ENCODE measurements at places on chromosomes 7 and 10.

DNA sequence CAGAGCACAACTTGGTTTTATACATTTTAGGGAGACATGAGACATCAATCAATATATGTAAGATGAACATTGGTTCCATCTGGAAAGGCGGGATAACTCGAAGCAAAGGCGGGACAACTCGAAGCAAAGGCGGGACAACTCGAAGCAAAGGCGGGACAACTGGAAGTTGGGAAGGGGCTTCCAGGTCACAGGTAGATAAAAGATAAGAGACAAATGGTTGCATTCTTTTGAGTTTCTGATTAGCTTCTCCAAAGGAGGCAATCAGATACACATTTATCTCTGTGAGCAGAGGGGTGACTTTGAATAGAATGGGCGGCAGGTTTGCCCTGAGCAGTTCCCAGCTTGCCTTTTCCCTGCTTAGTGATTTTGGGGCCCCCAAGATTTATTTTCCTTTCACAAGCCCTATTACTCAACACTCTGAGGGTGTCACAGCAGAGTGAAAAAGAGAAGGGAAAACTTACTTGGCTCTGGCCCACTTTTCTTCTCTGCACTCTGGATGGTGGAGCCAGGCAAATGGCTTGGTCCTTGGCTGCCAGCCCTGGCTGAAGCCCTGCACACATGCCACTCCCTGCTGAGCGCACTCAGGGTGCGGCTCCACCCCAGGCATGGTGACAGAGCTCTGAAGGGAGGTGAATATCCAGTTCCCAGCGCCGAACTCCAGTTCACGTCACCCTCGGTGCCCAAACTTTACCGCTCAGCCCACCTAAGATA is 46.7 kb downstream of the PARD3 start:
- peak; percentile 85 for DNase-seq

GRCh38 chr7:76151932-76152331 is 49.8 kb upstream of the SRRM3 start:
- no peak for DNase-seq

GRCh38 chr10:8301831-8302230 is 247.3 kb downstream of the GATA3 start:
- no peak for DNase-seq

- no peak for DNase-seq
Observed at GRCh38 chr10:113661332-113661731, 2.5 kb downstream of the NRAP start.

DNA sequence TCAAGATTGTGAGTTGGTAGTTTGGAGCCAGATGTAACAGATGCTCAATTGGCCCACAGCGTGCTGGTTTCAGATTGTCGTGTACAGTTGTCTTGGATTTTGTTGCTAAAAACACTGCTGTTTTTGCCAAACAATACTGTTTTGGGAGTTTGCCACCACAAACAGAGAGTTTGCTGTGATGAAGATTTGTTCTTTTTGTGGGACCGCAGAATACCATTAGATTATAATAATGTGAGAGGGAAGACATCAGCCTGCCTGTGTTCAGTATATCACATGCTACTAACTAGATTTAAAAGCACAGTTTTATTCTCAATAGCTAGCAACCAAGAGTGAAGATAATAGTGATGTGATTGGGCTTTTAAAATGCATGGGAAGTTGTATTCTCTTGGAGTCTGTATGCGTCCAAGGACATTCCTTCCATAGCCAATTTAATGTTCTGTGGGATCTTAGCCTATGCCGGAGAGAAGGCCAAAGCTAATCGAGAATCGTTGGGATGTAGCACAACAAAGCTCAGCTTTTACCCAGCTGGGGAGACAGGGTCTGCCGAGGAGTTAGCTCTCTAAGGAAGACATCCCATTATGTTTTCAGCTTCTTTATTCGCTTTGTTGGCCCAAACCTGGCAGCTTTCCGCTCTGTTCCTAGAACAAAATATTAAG is 18.7 kb upstream of the ITGA8 start:
- no peak for DNase-seq

GRCh38 chr10:103062854-103063590 is 130.1 kb downstream of the NT5C2 start:
- DNase-seq, result no peak

DNA sequence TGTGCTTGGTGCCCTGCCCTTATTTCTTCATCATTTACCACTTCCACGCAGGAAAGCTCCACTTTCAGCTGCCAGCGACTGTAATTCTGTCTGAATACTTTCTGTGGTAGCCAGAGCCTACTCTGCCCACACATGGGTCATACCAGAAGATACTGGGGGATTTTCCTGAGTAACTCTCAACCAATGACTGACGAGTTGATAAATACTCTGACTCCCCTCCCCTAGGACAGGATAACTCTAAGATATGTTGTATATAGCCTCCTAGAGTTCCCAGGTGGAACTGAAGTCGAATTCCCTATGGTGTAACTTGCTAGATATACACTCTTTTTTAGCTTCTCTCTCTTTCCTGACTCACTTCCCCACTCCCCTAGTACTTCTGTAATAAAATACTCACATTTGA is 29.8 kb downstream of the SEM1 start:
- DNase-seq, result no peak

GRCh38 chr10:22346096-22346661 is 883 bp downstream of the SPAG6 start:
- no peak for DNase-seq

- no peak for DNase-seq
Observed at GRCh38 chr7:7706101-7706511, 12.3 kb downstream of the RPA3 start.

- no peak for DNase-seq
Observed at GRCh38 chr7:114444196-114444595, 29.6 kb downstream of the FOXP2 start.

DNA sequence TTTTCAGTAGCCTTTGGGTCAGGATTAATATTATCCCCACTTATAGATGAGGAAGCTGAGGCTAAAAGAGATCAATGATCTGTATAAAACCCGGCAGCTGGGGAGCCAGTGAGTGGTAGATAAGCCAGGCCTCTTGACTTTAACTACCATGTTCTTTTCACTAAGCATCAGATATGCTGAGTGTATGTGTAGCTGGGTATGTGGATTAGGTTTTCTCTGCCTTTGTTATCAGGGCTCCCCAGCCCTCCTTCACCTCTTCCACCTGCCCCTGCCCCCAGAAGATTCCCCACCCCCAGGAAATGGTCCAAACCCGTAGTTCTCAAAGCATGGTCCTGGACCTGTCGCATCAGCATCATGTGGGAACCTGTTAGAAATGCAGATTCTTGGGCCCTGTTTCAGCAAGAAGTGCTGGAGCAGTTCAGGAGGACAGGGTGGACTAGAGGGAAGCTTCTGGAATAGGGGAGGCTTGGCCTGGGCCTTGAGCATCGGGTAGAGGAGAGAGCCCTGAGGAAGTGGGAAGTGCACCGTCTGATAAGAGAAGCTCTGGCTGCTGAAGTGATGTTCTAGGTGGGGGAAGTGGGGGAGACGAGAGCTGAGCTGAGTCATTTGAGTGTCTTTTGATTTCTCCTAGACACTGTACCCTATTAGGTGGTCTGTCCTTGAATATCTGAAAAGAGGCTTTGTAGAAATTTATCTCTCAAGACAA is 101.3 kb downstream of the HIF1AN start:
- DNase-seq, result no peak

GRCh38 chr7:7681191-7681935 is 37.0 kb downstream of the RPA3 start:
- no peak for DNase-seq

DNA sequence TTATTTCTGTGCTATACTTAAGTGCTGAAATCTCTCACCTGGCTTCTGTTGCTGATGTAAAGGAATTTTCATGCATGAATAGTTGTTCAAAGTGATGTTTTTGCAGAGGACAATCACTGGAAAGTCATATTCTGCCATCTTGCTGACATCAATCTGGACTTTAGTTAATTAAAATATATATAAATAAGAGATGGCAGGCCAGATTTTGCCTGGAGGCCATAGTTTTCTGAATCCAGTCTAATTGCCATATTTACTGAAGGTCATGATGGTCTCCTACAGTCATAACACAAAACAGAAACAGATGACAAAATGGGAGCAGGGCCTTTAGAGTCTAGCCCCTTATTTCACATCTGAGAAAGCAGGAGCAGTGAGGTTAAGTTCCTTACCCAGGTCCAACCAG is 228.2 kb downstream of the HPSE2 start:
- no peak for DNase-seq

DNA sequence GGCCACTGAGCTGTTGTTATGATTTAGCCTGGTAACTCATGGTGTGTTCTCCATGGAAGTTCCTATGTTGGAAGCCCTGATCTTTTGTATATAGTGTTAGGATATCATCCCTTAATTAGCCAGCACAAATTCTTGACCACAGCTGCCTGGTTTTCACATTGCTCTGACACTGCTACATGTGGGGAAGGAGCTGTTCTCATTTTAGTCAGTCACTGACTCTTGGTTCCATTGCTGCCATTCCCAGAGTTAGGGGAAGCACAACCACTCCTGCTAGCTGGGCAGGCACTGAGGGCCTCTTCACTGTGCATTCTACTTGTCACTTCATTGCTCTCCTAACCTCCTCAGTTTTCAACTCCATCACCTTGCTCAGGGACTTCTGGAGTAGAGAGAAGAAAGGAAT is 98.4 kb upstream of the GJD4 start:
- no peak for DNase-seq

DNA sequence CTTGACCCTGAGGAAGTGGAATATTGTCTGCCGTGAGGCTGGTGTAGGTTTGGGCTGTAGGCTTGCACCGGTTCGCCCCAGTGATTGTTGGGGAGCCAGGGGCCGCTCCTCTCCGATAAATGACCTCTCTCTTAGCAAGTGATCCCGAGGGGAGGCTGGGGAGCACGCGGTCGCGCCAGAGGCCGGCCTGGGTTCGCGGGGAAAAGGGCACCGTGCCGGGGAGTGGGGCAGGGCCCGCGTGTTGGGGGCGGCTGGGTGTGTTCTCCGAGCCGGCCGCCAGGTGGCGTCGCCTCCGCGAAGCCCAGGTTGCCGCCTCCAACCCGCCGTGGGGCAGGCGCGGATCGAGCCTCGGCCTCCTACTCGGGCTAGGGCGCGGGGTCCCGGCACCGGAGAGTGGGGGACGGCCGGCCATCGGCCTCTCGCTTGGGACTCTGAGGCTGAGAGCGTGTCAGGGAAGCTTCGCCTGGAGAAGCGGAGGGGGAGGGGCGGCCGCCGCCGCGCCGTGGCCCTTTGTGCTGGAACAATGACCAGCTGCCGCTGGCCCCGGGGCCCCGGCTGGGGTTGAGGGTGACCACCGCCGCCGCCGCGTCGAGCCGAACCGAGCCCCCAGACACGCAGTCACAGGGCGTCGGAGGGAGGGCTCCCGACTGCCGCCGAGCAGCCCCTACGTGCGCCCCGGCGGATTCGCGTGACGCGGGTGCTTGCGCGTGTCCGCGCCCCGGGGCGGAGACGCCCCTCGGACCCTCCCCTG is 442 bp upstream of the LZTS2 start:
- DNase-seq, result peak; percentile 85

- DNase-seq, result no peak
Observed at GRCh38 chr10:7485244-7485556, 74.4 kb upstream of the SFMBT2 start.

DNA sequence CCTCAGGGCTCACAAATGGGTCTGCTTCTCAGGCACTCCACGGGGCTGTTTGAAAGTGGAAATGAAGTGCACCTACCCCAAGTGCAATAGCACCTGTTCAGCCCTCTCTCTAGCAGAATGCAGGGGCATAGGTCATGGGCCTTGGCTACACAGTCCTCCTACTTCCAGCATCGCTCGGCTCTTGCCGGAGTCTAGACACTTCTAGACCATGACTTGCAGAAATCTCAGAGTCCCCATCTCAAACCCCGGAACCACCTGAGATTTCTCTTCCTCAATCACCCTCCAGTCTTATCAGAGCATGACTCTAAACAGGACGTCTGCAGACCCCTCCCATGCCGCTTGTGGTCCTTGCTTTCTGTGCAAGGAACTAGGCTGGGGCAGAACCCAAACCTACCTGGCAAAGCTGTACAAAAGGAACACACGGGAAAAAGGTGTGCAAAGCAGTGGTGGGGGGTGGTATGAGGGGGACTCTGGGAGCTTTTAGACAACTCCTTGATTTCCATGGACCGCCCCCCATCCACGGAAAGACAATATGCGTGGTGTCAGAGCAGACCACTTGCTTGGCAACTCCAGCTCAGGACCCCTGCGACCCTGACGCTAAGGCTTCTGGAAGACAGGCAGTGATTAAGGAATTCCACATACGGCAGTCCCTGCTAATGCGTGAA is 13.8 kb downstream of the TMEM273 start:
- peak; percentile 21 for DNase-seq

DNA sequence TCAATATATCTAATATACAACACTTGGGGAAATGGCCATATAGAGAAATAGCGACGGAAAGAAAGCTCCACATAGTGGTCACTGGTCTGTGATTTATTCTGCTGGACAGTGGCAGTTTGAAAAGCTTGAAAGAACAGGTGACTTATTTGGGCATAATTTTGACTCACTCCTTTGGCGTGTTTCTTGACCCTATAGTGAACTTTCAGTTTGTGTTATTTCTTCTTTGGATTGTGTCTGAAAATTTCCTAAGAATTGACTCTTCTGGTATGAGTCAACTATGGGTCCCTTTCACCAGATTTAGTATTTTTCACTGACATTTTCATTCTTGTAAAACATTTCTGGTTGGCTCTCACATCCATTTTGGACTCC is 25.8 kb upstream of the IMMP2L start:
- DNase-seq, result no peak

GRCh38 chr7:66380272-66380888 is 175.2 kb downstream of the TPST1 start:
- DNase-seq, result no peak

GRCh38 chr10:95312257-95312656 is 21.5 kb upstream of the PDLIM1 start:
- DNase-seq, result peak; percentile 60

- no peak for DNase-seq
Observed at GRCh38 chr10:13670311-13670710, 83.5 kb downstream of the PRPF18 start.

DNA sequence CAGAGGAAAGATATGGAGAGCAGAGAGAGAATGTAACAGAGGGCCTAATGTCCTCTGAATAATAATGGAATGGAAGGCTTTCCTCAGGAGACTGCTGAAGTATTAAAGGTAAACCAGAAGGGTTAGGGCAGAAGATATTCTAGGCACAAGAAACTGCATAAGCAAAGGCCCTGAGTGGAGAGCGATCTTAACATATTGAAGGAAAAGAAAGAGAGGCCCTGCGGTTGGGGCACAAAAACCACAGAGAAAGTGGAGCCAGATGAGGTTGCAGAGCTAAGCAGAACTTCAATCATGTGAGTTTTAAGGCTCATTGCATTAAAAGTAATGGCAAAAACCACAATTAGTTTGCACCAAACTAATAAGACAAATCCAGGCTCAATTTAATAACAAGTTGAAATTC is 115.8 kb upstream of the VSTM2A start:
- no peak for DNase-seq

Measured in adrenal gland (tissue), 19 donors.